ENCODE measurements at places on chromosomes 4 and X.

GRCh38 chrX:49309401-49309981 lies 6.0 kb downstream of the GAGE10 start:
- no peak for DNase-seq

DNA sequence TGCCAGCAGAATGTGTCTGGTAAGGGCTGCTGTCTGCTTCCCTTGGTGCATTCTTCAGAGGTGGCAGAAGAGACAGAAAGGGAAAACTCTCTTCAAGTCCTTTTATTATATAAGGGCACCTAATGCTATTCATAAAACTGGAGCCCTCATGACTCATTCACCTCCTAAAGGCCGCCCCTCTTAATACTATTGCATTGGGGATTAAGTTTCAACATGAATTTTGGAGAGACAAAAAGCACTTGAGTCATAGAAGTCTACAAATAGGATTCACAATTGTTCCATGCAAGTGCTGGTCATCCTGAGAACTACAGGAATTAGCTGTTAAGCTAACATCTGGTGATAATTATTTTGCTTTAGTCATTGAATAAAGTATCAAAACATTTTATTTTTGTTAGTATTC lies 349.5 kb downstream of the HS3ST1 start:
- DNase-seq: no peak

GRCh38 chr4:159446266-159446976 lies 343.5 kb downstream of the RAPGEF2 start:
- peak; percentile 62 for DNase-seq

- no peak for DNase-seq
Measured at GRCh38 chr4:45004326-45004725, 278.0 kb upstream of the GNPDA2 start.

GRCh38 chr4:140156529-140157171 lies 2.7 kb upstream of the MAML3 start:
- no peak for DNase-seq

- no peak for DNase-seq
Measured at GRCh38 chr4:131258361-131258760, 1890.7 kb upstream of the PCDH10 start.

DNA sequence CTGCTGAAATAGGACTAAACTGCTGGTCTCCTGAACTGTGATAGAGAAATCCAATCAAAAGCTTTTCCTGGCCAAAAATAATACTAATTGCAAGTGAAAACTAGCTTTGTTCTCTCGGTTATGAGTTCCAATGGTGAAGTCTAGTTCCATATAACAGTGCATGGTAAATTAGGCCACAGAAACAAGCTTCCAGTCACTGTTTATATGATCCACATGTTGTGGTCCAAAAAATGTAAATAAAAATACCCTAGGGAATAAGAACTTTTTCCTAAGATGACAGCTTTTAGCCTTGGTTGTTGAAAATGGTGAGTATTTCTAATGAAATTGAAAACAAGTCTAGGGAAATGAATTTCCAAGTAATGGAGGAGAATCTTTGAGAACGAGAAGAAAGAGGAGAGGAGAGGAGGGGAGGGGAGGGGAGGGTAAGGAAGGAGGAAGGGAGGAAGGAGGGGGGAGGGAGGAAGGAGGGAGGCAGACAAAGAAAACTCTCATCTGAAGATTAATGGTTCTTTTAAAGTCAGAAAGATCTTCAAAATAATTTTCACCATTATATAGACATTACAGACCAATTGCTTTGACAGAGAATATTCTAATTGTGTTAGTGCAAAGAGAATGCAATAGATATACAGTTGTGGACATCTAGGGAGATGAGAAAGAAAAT lies 26.1 kb downstream of the PALLD start:
- no peak for DNase-seq

DNA sequence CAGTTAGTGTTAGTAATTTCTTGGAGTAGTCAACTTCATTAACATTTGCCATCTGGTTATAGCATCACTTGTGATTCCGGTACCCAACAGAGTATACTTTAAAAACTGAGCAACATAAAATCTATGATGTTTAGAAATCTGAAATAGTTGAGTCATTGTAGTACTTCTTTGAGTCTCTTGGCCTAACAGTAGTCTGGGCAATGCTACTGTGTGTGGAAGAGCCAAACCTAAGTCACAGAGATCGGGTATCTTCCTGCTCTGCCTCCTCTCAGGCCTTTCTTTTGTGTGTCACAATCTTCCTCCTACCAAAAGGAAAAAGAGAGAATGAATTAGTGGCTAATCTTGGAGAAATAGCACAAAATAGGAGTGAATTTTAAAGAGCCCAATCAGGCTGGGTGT lies 25.5 kb downstream of the DCUN1D4 start:
- DNase-seq: no peak

DNA sequence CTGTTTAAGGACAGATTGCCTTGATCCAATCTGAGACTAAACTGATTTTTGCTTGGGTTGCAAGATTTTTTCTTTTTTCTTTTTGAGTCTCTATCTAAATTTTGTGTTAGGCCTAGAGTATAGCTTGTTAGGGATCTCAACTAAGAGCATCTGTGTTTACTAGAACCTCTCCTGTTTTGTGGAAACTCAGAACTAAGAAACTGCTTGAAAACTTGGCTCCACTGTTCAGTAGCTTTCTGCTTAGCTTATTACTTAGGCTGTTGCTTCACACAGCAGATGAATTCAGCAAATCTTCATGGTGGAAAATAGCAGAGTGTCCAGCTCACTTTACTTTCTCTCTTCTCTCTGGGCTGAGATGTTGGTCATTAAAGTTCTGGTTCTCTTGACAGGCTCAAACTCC lies 36.7 kb upstream of the SLC6A14 start:
- no peak for DNase-seq

DNA sequence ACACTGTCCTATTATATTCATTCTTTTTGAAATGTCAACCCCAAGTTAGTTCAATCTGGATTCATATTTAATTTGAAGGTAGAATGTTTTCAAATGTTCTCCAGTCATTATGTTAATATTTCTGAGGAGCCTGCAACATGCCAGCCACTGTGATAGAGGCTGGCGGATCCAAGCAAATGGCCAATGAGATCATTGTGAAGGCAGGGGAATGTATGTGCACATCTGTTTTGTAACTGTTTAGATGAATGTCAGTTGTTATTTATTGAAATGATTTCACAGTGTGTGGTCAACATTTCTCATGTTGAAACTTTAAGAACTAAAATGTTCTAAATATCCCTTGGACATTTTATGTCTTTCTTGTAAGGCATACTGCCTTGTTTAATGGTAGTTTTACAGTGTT lies 1.6 kb downstream of the CXCL1 start:
- no peak for DNase-seq

DNA sequence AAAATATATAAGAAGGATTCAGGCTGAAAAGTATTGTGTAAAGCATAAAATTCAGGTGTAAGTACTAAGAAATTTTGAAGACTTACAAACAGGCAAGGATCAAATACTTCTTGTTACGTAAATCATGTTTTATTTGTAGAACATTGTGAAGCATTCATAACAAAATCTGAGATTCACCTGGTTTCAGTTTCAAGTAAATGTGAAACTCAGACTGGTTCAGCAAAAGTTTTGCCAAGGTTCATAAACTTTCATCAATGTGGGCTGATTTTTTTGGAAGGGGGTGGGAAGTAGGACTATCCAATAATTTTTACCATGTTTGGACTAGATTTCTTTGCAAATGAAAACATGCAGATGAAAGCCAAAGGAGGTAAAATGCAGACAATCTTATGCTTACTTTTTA lies 527.7 kb downstream of the ANKRD50 start:
- no peak for DNase-seq
